ENCODE measurements at places on chromosomes 1 and 21. TPM values are rescaled to one million over a fixed set of nuclear protein-coding genes. Genes with fewer than 3 reads are reported as not detected.

GRCh38 chr1:3928586-3928985, 28.5 kb upstream of the C1orf174 start:
- DNase-seq = no peak

The CNR2 gene
- polyA plus RNA-seq = not detected

DNA sequence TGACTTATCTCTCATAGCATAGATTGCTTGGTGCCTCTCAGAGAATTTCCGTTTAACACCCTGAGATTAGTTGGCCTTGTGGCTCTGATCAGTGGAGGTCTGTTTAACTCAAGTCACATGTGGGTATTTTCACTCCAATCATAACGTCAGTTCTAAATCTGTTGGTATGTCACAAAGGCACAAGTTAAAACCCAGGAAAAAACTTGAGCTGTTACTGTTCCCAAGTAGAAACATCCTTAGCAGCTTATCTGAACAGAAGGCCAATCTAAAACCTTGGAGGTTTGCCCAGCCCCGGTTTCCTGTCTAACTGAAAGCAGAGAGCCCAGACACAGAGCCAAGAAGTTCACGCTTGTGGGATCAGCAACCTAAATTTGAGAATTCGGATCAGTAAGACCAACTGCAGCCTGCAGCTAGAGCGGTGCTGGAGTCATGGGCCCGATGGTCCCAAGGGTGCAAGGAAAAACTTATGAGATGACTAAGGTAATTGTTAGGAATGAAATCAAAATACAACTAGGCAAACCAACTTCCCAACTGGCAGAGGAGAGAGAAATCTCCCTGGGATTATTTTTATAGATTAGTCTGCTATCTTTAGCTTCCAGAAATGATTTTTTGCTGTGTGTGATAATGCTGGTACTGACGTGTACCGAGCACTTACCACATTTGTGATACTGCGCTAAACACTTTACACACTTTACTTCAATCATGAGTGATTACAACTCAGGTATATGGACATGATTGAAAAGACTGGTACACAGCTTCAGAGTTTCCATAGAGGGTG, 90.2 kb upstream of the C1orf21 start:
- DNase-seq = peak; percentile 91

The ANGPTL7 gene
- 0.34 TPM for polyA plus RNA-seq

- no peak for DNase-seq
Observed at GRCh38 chr1:3584915-3585314, 26.4 kb downstream of the MEGF6 start.

The TP73 gene
- not detected for polyA plus RNA-seq

The SLC2A5 gene
- polyA plus RNA-seq = 5.8 TPM

DNA sequence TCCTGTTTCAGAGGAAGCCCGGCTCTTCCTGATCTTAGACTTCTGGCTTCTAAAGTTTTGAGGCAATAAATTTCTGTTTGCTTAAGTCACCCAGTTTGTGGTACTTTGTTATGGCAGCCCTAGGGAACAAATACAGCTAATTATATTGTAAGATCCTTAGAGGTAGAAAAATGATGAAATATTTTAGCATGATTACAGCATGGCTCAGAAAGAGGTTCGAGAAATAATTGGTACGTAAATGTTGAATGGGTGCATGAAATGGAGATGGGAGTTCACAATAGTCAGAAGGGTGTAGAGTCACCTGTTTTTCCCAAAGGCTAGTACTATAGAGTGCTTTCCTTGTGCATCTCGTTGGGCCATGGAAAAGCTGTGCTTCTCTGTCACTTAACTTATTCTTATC, 123.5 kb downstream of the RUNX1 start:
- no peak for DNase-seq

DNA sequence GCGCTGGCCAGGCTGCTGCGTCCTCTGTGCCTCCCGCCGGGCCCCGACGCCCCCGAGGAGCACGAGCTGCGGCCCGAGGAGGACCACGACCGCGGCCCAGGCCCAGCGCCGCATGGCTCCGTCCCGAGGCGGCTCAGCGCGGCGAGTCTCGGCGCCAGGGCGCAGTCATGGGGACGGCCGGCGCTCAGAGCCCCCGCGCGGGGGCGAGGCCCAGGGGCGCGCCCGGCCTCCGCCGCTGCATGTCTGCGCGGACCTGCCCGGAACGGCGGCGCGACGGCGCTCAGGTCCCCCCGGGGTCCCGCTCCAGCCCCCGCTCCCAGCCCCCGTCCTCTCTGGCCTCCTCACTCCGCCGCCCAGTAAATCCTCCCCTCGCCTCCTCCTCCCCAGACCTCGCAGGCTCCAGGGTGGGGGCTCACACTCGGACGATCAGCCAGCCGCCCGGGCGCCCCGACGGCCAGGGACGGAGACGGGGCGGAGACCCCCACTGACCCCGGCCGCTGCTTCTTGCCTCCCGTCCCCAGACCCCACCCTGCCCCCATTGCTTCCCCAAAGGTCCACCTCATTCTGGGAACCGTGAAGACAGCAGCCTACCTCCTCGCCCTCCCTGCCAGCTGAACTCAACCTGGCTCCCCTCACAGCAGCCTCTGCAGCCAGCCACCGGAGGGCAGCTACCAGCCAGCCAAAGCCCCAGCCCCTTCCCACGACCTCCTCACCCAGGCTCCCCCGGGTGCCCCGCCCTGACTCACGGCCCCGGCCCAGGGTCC, at the start of gene C1QTNF12:
TSS of gene C1QTNF12 (minus strand) at position 146 of the 764 bp plus-strand sequence. CDS start at position 114, 32 bp downstream.
- DNase-seq = no peak

GRCh38 chr1:63523738-63524137, 413 bp downstream of the EFCAB7 start:
- DNase-seq = no peak

GRCh38 chr1:184461321-184461720, 74.5 kb downstream of the C1orf21 start:
- DNase-seq = no peak

The HNRNPR gene
- polyA plus RNA-seq = 141 TPM

The ARTN gene
- polyA plus RNA-seq = 0.06 TPM

- DNase-seq = no peak
Observed at GRCh38 chr1:12339811-12340543, 110.1 kb downstream of the VPS13D start.

GRCh38 chr1:207007352-207008033, 25.1 kb downstream of the C1orf116 start:
- DNase-seq = peak; percentile 36

GRCh38 chr1:230858236-230858820, 10.0 kb downstream of the C1orf198 start:
- no peak for DNase-seq

GRCh38 chr1:204726478-204726877, 40.9 kb upstream of the LRRN2 start:
- DNase-seq = peak; percentile 78

The MROH7 gene
- polyA plus RNA-seq = not detected

DNA sequence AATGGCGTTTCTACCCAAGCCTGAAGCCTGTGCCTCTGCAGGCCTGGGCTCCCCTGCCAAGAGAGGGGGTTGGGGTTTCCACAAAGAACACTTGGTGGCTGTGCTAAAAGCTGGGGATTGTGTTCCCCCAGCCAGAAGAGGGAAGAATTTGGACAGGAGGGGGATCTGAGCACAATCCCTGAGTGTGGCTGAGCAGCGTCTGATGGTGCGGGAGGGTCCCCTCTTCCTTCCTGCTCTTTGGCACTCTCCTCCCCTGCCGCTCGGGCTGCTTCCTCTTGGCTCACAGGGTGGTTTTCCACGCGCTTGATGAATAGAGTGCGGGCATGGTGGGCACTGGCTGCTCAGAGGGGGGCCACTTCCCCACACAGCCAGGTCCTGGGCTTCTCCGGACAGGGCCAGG, 3.7 kb downstream of the GPR37L1 start:
- no peak for DNase-seq

- peak; percentile 36 for DNase-seq
Observed at GRCh38 chr1:151478923-151479322, 19.6 kb upstream of the POGZ start.

The EFNA1 gene
- polyA plus RNA-seq = 0.07 TPM

DNA sequence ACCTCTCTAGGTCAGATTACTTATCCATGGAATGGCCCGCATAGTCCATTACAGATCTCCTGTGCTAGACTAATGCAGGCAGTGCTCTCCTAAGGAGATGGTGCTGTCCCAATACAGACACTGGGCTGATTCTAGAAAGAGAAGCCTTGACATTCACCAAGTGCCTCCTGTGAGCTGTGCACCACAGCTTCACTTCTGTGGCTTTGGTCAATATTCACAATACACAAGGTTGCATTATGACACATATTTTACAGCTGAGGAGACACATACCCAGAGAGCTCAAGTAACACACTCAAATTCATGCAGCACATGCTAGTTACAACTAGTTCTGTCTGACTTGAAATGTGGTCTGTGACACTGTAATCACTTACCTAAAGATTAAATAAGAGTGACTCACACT, 59.4 kb upstream of the LRRC8B start:
- peak; percentile 21 for DNase-seq

The AGMAT gene
- 0.53 TPM for polyA plus RNA-seq

GRCh38 chr1:232627645-232628334, 2.1 kb downstream of the SIPA1L2 start:
- DNase-seq = peak; percentile 44

GRCh38 chr1:50257029-50257428, 148.3 kb downstream of the ELAVL4 start:
- no peak for DNase-seq

The NCAM2 gene
- polyA plus RNA-seq = 4.1 TPM

The SLC25A24 gene
- polyA plus RNA-seq = 51.1 TPM

DNA sequence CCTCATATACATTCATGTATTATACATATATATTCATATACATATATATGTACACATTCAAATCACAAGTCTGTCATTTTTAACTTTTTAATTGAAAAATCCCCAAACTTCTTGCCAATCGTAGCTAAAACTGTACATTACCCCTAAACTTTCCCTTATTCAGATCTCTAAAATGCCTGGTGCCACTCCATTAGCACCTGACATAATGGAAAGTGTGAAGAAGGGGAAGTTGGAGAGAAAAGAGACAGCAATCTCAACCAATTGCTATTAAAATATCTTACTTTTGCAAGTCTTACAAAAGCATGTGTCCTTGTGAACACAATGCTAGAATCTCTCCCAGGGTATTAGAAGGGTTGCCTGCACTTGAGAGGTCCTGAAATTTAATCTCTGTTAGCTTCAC, 22.7 kb upstream of the PRKACB start:
- no peak for DNase-seq

DNA sequence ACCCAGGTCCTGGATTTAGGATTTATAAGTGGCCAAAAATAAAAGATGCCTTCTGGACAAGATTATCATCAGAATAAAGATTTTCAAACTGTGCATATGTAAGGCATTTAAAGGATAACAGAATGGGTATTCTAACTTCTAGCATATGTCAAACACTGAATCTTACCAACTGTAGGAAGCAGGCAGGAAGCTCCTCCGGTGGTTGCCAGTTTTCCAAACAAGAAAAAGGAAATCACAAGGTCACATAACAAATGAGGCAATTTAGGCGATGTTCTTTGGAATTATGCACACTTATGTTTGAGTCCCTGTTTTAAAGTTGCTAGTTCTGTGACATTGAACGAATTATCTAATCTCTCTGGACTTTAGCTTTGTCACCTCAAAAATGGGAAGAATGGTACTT, 48.9 kb downstream of the ATP6V1G3 start:
- DNase-seq = no peak

DNA sequence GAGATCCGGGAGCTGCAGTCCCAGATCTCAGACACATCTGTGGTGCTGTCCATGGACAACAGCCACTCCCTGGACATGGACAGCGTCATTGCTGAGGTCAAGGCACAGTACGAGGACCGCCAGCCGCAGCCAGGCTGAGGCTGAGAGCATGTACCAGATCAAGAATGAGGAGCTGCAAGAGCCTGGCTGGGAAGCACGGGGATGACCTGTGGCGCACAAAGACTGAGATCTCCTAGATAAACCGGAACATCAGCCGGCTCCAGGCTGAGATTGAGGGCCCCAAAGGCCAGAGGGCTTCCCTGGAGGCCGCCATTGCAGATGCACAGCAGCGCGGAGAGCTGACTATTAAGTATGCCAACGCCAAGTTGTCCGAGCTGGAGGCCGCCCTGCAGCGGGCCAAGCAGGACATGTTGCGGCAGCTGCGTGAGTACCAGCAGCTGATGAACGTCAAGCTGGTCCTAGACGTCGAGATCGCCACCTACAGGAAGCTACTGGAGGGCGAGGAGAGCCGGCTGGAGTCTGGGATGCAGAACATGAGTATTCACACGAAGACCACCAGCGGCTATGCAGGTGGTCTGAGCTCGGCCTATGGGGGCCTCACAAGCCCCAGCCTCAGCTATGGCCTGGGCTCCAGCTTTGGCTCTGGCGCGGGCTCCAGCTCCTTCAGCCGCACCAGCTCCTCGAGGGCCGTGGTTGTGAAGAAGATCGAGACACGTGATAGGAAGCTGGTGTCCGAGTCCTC, 25.5 kb downstream of the ETV3L start:
- peak; percentile 36 for DNase-seq

- DNase-seq = no peak
Observed at GRCh38 chr21:39095681-39096080, 87.6 kb downstream of the PSMG1 start.

DNA sequence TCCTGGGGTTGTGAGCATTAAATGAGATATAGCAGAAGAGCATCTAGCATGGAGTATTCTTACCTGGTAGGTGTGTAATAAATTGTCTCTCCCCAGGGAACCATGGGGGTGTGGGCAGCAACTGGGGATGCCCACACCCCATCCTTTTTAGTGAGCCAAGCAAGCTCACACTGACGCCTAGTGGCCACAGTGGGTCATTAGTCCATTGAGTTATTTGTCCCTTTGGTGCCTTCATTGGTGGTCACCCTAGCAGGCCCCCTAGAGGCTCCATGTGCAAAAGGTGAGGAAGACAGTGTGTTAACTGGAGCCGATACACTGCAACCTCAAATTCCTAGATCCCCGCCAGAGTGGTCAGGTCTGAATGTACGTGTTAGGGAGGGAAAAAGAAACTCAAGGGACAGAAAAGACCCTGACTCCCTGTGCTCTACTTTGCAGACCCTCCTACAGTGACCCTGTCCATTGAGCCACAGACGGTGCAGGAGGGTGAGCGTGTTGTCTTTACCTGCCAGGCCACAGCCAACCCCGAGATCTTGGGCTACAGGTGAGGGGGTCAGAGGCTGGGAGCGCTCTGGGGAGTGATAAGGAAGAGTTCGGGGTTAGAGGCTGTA, 93.3 kb upstream of the CD1D start:
- peak; percentile 81 for DNase-seq

DNA sequence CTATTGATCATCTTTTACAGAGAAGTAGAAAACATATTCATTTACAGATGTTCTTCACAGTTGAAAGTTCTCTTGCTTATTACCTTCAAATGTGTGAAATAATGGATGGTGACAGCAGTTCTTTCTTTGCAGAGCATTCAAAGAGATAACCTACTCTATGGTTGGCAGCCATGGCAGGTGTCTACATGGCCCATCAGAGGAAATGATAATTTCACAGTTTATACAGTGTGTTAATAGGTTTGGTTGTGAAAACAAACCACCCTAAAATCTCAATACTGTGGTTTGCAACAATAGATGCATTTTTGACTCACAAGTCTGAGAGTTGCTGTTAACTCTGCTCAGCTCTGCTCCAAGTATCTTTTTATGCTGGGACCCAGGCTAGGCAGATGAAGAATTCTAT, 241.2 kb upstream of the SAMSN1 start:
- no peak for DNase-seq

The S100A8 gene
- not detected for polyA plus RNA-seq

DNA sequence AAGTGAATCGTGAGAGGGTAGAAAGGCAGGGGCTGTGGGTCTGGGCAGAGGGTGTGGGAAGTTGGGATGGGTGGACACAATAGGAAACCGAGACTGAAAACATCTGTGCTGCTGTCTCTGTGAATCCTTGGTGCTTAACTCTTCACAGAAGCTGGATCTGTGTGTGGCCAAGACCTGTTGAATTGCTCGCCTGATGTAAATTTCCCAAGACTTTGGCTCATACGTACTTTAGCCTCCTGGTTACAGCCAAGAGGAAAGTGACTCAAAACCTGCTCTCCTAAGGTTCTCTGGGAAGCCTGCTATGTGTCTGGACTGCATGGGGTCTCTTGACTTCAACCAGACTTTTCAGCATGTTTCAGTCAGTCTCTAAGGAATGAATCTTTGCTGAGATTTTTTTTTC, 270.3 kb downstream of the RWDD3 start:
- no peak for DNase-seq

The TMPRSS15 gene
- not detected for polyA plus RNA-seq
